ENCODE measurements at places on chromosomes 5 and 9.

GRCh38 chr9:76194896-76195295 is 199.3 kb downstream of the RFK start:
- no peak for DNase-seq

GRCh38 chr9:126607086-126607485 is 6.6 kb upstream of the LMX1B start:
- no peak for DNase-seq

- DNase-seq = no peak
Observed at GRCh38 chr9:126569036-126569435, 44.7 kb upstream of the LMX1B start.

GRCh38 chr5:143117821-143118220 is 285.7 kb downstream of the NR3C1 start:
- no peak for DNase-seq

GRCh38 chr9:20783057-20784038 is 99.3 kb downstream of the FOCAD start:
- DNase-seq = no peak

DNA sequence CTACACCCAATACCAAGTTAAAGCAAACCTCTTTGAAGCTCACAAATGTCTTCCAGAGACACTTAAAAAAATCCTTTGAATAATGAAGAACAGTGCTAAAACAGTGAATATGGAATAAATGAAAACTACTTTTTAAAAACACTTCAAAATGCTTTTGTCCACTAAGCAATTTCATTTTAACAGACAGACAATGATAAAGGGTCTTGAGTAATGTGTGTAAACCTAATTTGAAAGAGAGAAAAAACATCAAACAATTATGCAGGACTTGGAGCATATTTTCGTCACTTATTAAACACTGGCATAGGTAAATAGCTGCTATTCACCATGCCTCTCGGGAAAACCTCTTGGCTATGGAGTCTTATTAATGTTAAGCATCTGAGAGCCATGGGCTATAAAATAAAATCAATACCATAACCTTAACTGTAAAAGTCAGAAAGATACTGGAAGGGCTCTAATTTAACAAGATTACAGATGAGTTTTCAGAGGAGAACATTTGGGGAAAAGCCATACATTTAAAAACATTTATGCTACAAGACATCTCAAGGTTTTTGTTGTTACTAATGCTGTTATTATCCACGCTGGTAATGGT is 177.8 kb downstream of the NFIB start:
- DNase-seq = no peak

- no peak for DNase-seq
Observed at GRCh38 chr9:81849631-81850259, 78.5 kb upstream of the SPATA31D4 start.

- DNase-seq = no peak
Observed at GRCh38 chr5:124665625-124666024, 80.8 kb downstream of the ZNF608 start.

DNA sequence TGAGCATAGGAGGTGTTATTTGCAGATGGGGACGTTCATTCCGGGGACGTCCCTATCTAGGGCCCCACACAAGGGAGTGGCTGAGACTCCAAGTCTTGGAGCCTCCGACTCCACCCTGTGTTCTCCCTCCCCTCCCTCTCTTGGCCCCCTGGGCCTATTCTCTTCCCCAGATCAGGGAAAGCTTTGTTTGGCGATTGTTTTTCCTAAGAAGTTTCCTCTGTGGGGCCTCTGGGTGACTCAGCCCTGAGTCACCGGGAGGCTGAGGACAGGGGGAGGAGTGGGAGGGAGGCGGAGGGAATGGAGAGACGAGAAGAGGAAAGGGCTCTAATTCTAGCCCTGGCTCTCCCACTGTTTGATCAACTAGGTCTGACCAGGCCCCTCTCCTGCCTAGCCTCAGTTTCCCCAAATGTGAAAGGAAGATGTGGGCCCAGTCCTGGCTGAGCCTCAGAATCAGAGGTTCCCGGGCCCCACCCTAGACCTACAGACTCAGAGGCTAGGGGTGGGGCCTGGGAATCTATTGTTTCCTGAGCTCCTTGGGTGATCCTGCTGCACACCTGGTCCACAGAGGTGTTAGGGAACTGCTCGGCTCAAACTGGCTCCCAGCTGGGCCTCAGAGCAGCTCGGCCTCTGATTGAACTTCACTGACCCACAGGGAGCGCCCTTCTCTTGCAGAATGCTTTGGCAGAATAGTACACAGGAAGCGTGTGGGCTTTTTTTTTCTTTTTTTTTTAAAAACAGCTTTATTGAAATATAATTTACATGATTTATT is 19.2 kb downstream of the GSN start:
- DNase-seq = no peak

- DNase-seq = no peak
Observed at GRCh38 chr9:78354324-78354973, 57.5 kb downstream of the PSAT1 start.

DNA sequence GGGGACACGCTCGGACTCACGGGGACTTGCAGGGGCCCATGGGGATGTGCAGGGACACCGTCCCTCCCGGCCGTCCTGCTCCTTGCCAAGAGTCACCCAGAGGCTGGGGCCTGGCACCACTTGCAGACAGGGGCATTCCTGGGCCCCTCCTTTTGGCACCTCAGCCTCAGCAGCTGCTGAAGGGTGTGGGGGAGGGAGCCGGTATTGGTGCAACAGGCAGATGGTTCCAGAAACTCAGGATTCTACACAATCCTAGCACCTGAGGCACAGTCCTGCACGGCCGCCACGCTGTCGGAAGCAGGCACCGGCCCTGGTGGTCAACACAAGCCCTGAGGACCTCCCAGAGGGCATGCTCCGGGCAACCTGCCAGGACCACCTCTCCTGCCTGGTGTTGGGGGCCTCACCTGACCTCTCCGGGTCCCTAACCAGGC is 19.3 kb upstream of the SLC12A7 start:
- no peak for DNase-seq

DNA sequence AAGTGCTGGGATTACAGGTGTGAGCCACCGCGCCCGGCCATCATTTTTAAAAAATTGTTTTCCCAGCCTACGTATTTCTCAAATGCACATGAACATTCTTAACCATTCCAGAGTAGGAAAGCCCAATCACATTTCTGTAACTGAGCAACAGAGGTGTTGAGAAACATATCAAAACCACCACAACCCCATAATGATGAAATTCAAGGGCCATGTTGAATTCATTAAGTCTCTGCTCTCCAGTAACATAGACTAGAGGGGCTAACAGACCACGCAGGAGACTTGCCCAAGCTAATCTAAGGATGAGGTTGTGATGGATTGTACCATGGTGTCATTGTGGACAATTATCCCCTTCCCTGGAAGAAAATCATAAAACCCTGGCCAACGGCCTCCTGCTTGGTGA is 52.9 kb downstream of the MYO10 start:
- DNase-seq = no peak

DNA sequence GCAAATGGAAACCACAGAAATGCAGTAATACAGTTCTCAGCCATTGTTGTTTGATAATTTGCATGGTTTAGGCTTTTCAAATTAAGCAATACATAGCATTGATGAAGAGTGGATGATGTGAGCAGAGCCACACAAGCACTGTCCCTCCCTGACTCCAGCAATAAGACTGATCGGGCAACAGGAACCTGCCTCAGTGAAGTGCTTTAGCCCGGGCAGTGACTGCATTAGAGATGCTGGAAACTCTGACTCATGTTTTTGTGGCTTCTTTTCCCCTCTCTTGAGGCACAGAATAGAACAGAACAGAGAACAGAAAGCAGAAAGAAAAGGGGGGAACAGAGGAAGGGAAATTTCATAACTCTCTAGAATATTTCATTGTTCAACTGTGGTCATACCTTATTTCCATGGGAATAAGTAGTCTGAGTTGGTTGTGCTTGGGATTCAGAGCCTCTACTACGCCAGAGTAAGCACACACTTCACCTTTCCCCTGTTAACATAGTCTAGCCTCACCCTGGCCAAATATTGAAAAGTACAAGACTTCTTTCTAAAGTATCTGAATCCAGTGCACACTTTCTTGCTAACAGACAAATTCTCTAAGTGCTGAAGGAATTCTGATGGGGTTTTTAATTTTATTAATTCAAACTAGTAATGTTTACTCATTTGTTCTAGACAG is 164.8 kb upstream of the VCAN start:
- no peak for DNase-seq

GRCh38 chr9:70044490-70045307 is 1.1 kb downstream of the MAMDC2 start:
- no peak for DNase-seq

GRCh38 chr5:39109606-39110005 is 35.4 kb upstream of the RICTOR start:
- DNase-seq = no peak

DNA sequence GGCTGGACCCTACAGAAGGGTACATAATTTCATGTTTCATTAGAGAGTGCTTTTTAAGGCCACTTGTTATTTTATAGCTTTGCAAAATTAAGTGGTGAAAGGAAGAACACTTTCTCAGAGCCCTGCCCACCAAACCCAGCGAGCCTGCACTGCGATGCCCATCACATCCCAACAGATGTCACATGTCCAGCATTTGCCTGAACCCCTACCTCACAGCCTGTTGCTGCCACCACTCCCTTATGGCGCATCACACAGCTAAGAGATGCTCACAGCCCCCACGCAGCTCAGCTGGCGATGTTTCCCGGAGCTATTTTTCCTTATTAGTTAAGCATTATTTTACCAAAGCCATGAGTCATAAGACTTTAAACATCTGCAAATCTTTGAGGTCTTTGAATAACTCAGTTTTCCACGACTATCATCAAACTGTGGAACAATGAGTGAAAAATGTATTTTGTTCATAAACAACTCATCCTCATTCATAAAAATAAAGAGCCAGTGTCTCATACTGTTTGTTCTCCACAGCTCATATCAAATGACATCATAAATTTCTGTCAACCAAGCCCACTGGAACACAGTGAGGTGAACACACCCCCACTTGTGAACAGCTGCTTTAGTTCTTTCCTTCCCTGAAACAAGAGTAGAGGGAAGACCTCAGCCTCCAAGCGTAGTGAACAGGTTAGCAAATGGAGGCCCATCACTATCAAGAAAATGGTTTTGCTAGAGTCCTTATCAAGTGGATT is 104.9 kb downstream of the SYK start:
- DNase-seq = no peak

GRCh38 chr5:102068870-102069269 is 227.2 kb downstream of the SLCO4C1 start:
- no peak for DNase-seq

DNA sequence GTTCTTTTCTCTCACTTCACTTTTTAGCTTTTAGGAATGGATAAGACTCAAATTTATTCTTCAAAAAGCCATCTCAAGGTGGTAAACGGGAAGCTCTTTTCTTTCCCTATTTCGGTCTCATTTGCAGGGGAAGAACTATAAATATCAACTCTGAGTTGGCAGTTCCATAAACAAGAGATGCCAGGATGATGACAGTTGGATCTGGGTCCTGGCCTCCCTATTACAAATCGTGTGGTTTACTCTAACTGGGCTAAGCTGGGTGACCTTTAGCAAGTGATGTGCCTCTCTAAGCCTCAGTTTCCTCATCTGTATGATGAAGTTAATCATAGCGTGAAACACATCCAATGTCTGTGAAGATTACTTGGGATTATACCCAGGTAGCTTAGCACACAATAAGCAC is 44.2 kb downstream of the TLE4 start:
- DNase-seq = no peak

GRCh38 chr5:137621306-137621705 is 114.6 kb downstream of the KLHL3 start:
- peak; percentile 16 for DNase-seq

DNA sequence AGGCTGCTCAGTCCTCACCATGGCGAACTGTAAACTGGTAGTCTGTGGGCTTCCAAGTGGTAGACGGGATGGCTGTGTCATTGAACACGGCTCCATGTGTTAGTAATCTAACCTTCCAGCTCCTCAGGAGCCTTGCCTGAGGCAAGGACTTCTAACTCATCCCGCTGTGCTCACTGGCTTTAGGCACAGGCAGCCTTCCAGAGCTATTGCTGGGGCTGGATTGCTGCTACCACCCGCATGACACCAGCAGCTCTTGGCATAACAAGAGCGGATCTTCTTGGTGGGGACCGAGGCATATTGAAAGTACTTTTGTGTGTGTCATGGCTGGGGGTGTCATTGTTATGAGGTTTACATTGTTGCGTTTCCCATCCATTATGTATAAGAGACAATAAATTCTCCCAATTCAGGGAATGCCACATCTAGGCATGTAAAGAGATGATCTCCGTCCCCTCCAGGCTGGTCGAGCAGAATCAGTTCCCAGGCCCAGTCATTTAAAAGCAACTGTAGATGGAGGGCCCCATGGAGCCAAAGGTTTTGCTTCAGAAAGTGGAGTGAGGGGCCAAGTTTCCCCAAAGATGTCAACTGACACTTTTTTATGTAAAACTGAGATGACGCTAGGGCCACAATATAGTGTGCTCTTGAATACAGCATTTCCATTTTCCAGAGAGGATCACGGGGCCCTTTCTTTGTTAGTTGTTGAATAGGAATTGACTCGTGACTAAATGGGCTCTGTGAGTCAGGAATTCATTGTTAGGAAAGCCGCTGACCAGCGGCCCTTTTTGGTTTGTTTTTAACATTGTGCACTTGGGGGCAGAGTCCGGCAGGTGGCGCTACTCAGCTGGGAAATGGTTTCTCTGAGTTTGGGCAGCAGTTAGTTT is 759.5 kb downstream of the TAF11L14 start:
- DNase-seq = peak; percentile 78

DNA sequence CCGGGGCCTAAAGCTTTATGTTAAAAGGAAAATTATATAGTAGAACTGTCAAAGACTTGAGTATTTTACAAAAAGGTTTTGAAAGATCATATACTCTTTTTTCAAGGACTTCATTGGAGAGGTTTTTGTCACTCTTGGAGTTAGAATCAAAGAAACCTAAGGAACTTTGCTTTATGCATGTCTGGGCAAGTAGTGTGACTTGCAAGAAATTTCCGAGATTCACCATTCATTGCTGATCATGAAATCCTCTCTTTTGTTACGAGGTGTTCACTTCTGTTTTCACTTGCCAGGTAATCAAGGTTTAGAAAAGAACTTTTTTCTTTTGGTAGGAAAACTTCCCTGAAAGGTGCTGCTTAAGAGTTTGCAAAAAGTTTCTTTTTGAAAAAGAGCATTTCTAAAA is 64.8 kb downstream of the NUP214 start:
- DNase-seq = no peak

GRCh38 chr9:94610181-94610606 is 16.6 kb upstream of the FBP2 start:
- DNase-seq = no peak

DNA sequence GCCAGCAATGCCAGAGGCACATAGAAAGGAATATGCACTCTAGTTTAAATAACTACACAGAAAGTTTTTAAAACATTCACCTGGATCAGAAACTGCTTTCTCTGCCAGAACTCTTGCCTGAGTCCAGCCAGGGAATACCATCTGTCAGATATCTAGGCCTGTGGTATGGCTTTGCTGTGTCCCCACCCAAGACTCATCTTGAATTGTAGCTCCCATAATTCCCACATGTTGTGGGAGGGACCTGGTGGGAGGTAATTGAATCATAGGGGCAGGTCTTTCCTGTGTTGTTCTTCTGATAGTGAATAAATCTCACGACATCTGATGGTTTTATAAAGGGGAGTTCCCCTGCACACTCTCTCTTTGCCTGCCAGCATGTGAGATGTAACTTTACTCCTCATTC is 41.5 kb upstream of the KCNV2 start:
- no peak for DNase-seq

- no peak for DNase-seq
Observed at GRCh38 chr9:22452415-22453010, 5.9 kb downstream of the DMRTA1 start.

All from type B pancreatic cell (in vitro differentiated cells).